ENCODE measurements at places on chromosomes 11 and 22. TPM values are rescaled to one million over a fixed set of nuclear protein-coding genes. Genes with fewer than 3 reads are reported as not detected.

The MAJIN gene
- 0.21 TPM for total RNA-seq

The SHANK2 gene
- not detected for total RNA-seq

The TMEM258 gene
- 192 TPM for total RNA-seq

The SMIM35 gene
- 0.22 TPM for total RNA-seq

DNA sequence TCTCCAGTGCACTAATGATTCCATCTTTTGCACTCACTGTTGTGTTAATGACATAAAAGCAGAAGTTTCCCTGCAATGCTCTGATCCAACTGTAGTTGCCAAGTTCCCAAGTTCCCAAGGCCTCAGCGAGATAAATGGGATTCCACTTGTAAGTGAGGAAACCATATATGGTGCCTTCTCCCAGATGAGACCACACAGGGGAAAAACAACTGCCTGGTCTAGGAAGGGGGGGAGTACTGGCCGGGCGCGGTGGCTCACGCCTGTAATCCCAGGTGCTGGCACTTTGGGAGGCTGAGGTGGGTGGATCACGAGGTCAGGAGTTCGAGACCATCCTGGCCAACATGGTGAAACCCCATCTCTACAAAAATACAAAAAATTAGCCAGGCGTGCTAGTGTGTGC, 23.3 kb upstream of the RELA start:
- H3K27me3 ChIP-seq = peaks cover 5% of the 10 kb centered on the region
- no peaks in the 10 kb centered on the region for H3K36me3 ChIP-seq
- no peak for DNase-seq
- H3K4me3 ChIP-seq = no peak overlapping the region
- no peak overlapping the region for H3K27ac ChIP-seq

DNA sequence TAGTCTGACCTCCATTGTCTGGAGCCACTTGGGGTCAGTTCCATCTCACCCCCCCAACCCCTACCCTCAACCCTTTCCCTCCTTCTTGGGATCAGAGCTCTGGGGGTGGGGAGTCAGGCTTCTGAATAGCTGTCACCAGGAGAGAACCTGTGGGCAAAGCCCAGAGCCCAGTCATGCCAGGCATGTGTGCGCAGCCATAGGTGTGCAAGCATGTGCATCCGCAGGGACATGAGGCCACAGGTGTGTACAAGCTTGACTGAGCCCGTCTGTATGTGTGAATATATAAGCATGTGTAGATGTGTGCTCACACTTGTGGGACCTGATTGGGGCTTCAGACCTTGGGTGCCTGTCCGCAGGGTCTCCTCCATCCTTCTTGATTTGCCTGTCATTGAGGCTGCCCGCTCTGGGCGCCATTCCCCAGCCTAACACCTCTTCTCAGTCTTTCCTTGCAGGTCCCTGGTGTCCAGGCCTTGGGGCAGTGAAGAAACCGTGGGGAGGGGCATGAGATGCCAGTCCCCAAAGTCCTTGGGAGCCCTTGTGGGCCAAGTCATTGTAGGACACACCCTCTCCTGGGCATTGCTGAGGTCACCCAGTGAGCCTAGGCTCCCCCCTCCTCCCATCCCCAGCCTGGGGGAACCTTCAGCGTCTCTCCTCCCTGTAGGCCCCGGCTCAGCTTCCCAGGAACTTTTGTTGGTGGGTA, 9.0 kb downstream of the ATG16L2 start:
- H3K36me3 ChIP-seq = peaks cover 20% of the 10 kb centered on the region
- H3K4me1 ChIP-seq = peaks cover 25% of the 10 kb centered on the region
- no peak overlapping the region for H3K27ac ChIP-seq
- H3K4me3 ChIP-seq = no peak overlapping the region
- no peaks in the 10 kb centered on the region for H3K27me3 ChIP-seq

DNA sequence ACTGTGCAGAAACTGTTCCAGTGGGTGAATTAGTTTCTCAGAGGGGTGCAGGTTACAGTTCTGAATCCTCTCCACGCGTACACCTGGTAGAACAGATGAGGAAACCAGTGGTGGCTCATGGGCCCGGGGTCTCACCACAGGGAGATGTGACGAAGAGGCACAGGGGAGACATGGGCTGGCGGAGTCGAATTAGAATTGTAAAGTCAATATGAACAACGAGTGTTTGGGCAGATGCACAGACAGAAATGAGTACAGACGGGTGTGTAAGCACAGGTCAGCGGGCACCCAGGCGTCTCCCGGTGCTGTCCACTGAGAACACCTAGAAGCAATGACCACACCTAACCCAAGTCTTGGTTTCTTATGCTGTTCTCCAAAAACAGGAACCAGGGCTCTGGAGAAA, 41.8 kb downstream of the GNB1L start:
- peaks cover 3% of the 10 kb centered on the region for H3K36me3 ChIP-seq
- no peak overlapping the region for H3K27ac ChIP-seq
- H3K4me1 ChIP-seq = peaks cover 4% of the 10 kb centered on the region
- no peaks in the 10 kb centered on the region for H3K27me3 ChIP-seq
- H3K4me3 ChIP-seq = no peak overlapping the region

DNA sequence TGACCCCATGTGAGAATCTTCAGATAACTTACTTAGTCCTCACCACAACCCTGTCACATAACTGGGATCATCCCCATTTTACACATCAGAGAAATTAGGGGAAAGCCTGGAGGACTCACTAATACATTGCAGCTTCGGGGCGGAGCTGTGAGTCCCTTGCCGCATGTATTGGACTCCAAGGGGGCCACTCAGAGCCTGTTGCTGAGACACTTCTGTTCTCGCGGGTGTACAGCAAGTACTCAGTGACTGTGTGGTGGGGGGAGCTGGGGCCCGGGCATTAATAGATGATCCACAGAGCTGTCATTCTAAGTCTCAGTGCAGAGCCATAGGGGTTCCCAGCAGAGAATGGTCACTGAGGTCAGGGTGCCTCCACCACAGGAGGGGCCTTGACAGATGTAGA, 13.5 kb downstream of the OAF start:
- H3K36me3 ChIP-seq = no peaks in the 10 kb centered on the region
- DNase-seq = no peak
- no peak overlapping the region for H3K4me3 ChIP-seq
- peaks cover 9% of the 10 kb centered on the region for H3K27me3 ChIP-seq
- H3K4me1 ChIP-seq = no peaks in the 10 kb centered on the region
- H3K27ac ChIP-seq = no peak overlapping the region

DNA sequence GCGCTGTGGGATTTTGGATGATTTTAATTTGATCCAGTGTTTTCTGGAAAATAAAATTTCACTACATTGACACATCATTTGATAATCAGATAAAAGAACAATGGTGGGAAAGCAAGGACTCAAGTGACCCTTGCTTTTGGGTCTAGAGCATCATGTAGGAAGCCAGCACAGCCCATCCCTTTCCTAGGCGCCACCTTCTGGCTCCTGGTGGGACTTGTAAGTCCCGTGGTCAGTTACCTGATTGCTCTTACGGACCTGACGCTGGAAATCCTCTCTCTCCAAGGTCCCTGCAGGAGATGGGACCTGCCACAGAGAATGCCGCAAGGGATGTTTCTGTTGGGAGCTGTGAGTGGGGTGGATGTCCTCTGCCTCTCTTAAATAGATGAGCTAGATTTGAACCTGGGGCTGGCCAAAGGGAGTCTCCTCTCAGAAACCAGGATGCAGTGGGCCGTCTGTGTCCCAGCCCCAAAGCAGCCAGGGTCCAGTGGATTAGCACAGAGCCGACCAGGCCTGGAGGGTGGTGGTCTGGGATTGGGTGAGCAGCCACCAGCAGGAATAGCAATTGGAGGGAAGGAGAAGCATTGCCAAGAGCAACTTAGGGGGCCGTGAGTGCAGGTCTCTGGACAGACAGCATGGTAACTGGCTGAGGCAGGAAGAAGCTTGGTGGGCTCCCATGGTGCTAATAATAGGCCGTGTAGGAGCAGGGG, 21.7 kb downstream of the TIMP3 start:
- no peaks in the 10 kb centered on the region for H3K4me1 ChIP-seq
- no peak overlapping the region for H3K27ac ChIP-seq
- H3K27me3 ChIP-seq = peaks cover 6% of the 10 kb centered on the region
- H3K4me3 ChIP-seq = no peak overlapping the region
- peak; percentile 22 for DNase-seq

- no peak overlapping the region for H3K27ac ChIP-seq
- DNase-seq = no peak
- no peak overlapping the region for H3K4me3 ChIP-seq
- H3K36me3 ChIP-seq = no peaks in the 10 kb centered on the region
- H3K4me1 ChIP-seq = no peaks in the 10 kb centered on the region
Observed at GRCh38 chr11:64095949-64096348, 60.2 kb downstream of the FLRT1 start.

All from activated CD4-positive, alpha-beta memory T cell treated with anti-CD3 and anti-CD28 coated beads for 36 hours (primary cell).